ENCODE measurements at places on chromosomes 1 and 21.

DNA sequence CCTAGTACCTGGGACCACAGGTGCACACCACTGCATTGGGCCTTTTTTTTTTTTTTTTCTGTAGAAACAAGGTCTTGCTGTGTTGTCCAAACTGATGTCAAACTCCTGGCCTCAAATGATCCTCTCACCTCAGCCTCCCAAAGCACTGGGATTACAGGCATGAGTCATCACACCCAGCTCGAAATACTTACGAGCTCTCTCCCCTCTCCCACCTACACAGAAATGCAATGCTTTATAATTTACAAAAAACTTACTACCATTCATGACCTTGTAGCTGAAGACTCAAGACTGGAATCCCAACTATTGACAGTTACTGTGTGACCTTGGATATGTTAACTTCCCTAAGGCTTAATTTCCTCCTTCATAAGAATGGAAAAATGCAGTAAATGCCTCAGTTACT, 18.7 kb downstream of the FOXJ3 start:
- no peak for DNase-seq

DNA sequence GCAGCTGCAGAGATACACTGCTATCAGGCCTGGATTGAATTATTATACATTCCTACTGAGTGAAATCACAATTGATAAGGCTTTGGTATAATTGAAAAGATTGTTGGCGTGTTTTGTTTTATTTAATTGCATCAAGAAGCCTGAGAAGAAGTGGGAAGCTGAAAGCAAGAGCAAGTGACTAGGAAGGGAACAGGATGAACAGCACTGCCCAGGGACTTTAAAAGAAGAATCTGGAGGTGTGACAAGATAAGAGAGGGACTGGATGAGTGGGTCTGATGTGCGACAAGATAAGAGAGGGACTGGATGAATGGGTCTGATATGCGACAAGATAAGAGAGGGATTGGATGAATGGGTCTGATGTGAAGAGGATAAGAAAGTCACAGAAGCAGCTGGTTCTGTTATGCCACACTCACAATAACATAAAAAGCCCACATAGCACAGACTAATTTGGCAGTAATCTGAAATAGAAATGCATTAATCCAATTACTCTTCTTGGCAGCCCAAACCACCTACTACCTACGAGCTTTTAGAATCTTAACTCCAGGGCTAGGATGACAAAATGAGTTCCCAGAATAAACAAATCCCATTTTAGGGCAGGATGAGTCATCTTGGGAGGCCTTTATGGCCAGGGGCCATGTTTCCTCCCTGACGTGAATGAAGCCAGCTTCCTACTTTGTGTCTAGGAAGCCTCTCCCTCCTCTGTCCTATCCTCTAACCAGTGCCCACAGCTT, 129.7 kb downstream of the DUSP10 start:
- peak; percentile 70 for DNase-seq

- DNase-seq: no peak
Measured at GRCh38 chr1:103171041-103171590, 62.8 kb upstream of the COL11A1 start.

DNA sequence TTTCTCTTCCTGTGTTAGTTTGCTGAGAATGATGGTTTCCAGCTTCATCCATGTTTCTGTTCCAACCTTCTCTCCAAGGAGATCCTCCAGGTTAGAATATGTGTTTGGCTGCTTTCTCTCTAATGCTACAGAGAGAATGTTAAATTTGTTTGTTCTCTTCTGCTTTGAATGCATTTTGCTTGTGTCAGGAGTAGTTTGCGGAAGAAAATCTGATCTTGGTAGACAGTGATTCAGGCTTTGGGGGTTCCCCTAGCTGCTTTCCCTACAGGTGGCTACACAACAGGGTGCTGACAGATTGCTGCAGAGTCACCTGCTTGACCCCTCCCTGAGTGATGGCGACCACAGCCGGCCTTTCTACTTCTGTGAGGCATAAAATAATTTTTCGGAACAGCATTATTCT, 41.8 kb downstream of the MACO1 start:
- no peak for DNase-seq

- no peak for DNase-seq
Measured at GRCh38 chr1:226217273-226217672, 6.2 kb upstream of the MIXL1 start.
